Activated CD8-positive, alpha-beta memory T cell treated with anti-CD3 and anti-CD28 coated beads, Interleukin-2, amount 50 U/mL, for 48 hours (primary cell): ENCODE measurements at places on chromosomes 5 and 9.

- no peak for DNase-seq
These were observed 16.2 kb downstream of the LHX6 start for GRCh38 chr9:122212473-122213004.

DNA sequence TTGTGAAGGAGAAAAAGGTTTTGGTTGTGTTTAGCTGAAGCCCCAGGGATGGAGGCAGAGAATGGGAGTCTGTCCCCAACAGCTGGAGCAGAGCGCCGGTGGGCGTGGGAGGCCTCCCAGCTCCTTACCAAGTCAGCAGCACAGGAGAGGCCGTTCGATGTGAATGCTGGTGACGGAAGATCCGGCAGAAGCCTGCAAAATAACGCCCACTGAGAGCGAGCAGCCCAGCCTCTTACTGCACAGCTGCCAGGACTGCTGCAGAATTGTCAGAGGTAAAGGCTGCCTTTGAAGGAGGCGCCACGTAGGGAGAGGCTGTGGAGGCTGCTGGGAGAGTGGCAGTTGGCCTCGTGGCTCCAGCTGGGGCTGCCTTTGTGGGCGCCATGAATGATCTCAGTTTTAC is 26.2 kb downstream of the ANGPTL2 start:
- DNase-seq = no peak

DNA sequence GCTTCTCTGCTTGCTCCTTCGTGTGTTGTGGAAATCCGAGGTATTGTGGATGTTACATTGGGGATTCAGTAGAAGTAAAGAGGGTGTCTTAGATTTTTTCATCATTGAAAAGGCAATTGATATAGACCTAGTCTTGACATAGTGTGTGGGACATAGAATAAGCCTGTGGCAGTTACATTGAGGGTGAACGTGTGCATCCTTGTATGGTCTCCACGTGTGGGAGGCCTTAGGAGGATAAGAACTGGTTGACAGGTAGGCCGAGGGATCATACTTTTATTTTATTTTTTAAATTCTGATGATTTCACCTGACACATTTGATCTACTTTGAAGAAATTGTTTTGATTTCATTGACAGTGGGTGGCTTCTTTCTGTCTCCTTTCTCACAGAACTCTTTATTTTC is 17.0 kb upstream of the FAM120AOS start:
- DNase-seq = no peak

DNA sequence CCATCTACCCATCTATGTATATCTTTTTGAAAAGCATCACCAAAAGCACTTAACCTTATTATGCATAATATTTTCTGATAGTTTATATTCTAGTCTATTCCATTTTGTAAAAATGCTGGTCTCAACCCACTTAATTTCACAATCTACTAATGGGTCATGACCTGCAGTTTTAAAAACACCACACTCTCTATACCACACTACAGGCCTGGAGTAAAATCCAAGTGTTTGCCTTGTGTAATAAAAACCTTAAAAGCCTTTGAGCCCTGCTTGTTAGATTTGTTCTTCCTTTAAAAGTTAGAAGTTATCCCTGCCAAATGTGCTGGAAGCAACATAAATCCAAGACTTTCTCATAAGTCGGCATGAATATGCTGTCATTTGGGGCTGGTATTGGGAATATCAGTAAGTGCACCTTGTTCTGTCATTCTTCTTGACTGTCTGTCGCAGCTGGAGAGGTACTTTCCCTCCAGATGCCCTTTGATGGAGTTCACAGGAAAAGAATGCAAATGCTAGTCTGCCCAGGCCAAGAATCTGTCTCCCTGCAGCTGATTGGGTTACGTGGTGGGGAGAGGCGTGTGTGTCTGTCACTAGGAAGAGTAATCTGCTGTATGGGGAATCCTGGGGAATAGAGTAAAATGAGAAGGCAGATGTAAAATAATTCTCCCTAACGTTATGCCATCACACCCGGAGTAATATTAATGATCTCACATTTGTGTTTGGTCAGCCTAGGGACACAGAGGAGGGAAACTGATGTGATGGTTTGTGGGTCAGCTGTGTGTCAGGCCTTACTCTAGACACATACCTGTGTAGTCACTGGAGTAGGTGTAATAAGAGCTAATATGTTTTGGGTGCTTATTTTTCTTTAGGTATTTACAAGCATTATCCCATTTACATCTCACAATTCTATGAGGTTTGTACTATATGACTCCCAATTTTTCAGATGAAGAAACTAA is 79.4 kb downstream of the ZNF366 start:
- no peak for DNase-seq

DNA sequence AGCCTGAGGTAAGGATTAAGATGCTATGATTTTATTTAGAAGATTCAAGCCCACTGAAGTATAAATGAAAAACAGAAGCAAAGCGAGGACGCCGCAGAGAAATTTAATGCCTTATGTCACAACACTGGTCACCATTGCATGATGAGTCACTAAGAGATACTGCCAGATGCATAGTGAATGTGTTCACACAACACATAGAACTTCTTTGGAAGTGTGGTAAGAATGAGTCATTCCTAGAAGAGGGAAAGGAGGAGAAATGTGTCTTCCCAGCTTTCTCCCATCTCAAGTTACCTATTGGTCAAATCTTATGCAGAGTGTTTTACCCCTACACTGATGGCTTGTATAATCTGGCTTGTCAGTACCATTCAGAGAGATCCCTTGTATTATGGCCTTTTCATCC is 465.3 kb upstream of the ARRDC3 start:
- no peak for DNase-seq
